ENCODE measurements at places on chromosomes 4 and X.

- no peak for DNase-seq
These were observed 21.6 kb upstream of the REPS2 start for GRCh38 chrX:16924631-16925480.

GRCh38 chr4:183448436-183448835 lies 4.0 kb downstream of the CDKN2AIP start:
- DNase-seq = no peak

DNA sequence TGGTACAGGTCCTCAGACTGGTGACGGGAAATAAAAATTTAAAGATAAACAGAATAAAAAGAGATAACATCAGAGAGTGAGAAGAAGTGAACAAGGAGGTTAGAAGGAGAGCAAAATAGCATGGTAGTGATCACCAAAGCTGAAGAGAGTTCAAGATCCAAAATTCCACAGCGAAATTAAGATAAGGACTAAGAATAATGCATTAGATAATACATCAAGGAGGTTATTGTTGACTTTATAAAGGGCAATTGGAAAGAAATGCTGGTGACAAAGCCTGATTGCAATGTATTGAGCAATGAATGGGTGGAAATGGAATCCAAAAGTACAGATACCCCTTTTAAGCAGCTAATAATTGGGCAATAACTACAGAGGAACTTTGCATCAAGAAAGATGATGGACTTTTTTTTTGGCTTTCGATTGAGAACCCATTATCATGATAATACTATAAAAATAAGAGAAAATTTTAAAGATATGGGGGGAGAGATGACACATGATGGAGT lies 101.6 kb upstream of the MAP9 start:
- DNase-seq = no peak

GRCh38 chr4:130485371-130485770 lies 1389.4 kb downstream of the C4orf33 start:
- DNase-seq = no peak

- DNase-seq = no peak
These were observed 152.3 kb downstream of the ADAM29 start for GRCh38 chr4:175070444-175070843.

GRCh38 chr4:96946552-96946951 lies 1106.7 kb downstream of the PDHA2 start:
- DNase-seq = no peak

DNA sequence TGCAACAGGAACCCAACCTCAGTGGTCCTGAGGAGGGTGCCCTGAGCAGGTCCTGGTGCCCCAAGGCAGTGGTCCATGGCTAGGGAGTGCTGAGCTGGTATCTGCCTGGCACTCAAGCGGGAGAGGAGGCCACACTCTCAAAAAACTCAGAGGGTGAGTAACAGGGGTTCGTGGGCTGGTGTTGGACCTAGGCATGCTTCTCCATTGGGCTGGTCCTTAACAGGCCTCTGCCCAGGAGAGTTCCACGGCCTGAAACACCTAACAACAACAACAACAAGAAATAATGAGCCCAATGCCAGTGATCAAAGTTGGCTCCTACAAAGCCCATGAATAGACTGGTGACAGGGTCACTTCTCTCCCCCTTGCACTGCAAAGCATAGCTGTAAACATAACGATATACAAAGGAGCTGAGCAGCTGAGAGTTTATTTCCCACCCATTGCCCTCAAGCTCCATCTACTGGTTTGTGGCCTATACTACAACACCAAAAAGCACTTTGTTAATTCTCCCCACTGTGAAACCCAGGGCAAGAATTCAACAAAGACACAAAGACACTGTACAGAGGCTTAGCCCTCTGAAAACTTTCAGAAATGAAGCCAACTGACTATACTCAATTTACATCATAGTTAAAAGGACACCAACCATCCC lies 736.1 kb upstream of the ADGRL3 start:
- DNase-seq = no peak

DNA sequence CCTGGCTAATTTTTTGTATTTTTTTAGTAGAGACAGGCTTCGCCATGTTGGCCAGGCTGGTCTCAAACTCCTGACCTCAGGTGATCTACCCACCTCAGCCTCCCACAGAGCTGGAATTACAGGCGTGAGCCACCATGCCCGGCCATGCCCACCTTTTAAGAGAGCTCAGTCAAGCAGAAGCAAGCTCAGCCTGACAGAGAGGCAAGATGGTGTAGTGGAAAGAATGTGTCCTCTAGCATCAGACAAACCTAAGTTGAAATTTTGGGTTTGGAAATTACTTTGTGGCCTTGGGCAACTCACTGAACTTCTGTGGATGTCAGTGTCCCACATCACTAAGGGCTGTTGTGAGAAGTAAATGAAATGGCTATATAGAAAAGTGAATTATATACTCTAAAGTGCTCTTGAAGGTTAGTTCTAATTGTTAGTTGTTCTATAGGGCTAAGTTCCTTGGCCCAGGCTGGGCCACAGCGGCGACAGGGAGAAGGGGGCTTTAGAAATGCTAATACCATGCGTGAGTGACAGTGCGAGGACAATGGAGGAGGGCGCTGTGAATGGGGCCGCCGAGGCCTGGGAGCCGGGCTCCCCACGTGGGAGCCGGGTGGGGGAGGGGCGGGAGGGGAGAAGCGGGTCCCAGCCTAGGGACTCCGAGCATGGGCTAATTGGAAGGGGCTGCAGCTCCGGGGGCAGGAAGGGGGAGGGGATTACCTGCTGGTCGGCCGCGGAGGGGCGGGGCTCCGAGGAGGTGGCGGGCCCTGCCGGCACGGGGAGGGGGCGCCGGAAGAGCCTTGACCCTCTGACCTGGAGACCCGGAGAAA lies 15.6 kb downstream of the PJA1 start:
- no peak for DNase-seq

GRCh38 chr4:37988670-37989069 lies 28.5 kb downstream of the PTTG2 start:
- DNase-seq = no peak

DNA sequence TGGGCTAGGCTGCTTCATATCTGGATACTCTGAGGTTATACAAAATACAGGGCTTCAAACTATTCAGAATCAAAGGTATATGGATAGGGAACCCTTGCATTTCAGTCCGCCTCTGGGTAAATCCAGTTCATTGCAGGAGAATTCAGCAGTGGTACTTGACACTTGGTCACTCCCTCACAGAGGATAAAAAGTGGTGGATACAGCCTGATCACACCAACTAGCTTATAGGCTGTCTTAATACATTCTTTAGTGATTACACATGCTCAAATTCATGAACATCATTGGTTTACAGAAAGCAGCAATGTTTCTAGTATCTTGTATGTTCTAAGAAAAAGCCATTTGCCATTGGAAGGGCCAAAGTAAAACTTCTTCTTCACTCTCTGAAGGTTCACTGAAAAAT lies 104.8 kb upstream of the PDE5A start:
- no peak for DNase-seq

- no peak for DNase-seq
These were observed 140.3 kb upstream of the PGRMC2 start for GRCh38 chr4:128427832-128428366.

DNA sequence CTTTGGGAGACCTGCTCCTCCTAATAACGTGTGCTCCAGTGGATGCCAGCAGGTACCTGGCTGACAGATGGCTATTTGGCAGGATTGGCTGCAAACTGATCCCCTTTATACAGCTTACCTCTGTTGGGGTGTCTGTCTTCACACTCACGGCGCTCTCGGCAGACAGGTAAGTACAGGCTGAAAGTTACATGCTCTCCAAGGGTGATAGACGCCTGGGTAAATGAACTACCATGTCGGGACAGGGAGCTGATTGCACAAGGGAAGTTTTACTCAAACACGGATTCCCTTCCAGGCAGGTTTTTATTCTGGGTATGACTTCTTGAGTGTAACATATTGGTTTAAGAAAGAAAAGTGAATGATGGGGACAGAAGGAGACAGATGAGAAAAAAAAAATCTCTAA lies 836 bp downstream of the GRPR start:
- no peak for DNase-seq

GRCh38 chr4:72430050-72430449 lies 139.0 kb downstream of the ADAMTS3 start:
- DNase-seq = no peak

DNA sequence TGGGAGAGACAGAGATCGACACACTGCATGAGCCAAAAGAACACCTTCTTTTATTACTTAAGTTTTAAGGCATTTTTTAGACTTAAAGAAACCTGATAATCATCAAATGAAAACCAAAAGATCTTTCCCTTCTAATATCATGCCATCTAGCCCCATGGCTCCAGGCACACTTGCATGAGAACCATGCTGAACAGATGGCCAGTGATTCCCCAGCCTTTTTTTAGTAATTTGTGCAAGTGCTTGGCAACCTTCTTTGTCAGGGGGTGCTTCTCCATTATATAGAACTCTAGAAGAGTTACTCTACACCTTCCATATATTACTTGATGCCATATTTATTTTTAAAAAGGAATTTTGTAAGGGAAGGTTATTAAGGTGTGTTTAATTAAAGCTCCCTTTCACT lies 182.2 kb upstream of the TEX13C start:
- DNase-seq = no peak

GRCh38 chrX:53320543-53321229 lies 39.3 kb upstream of the IQSEC2 start:
- DNase-seq = no peak
